ENCODE measurements at places on chromosomes 11 and 22.

GRCh38 chr11:107203656-107204055 lies 185.4 kb upstream of the GUCY1A2 start:
- no peak for DNase-seq

- DNase-seq, result no peak
Measured at GRCh38 chr22:48433647-48434046, 1394.0 kb downstream of the BRD1 start.

DNA sequence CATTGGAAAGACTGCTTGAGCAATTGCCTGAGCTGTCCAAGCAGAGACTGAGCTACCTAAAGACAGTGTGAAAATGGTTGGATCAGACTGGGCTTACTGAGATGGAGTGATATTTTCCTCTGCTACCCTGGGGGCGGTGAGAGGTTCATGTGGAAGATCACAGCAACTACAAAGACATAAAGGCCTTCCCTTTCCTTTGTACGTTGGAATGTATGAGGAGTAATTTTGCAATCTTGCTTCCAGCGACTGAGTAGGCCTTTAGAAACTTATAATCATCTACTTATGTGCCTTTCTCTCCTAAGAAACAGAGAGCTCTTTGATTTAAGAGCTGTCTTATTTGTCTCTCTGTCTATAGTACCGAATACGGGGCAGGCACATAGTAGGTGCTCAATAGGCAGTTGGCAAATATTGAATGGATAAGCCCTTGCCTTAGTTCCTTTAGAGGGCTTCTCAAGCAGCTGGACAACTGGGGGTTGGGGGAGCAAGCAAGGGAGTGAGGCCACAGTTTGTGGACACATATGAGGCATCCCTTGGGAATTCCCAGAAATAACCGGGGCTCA lies 2.4 kb upstream of the HEPACAM start:
- no peak for DNase-seq

- DNase-seq, result no peak
Measured at GRCh38 chr11:65274735-65275682, 13.2 kb downstream of the POLA2 start.

DNA sequence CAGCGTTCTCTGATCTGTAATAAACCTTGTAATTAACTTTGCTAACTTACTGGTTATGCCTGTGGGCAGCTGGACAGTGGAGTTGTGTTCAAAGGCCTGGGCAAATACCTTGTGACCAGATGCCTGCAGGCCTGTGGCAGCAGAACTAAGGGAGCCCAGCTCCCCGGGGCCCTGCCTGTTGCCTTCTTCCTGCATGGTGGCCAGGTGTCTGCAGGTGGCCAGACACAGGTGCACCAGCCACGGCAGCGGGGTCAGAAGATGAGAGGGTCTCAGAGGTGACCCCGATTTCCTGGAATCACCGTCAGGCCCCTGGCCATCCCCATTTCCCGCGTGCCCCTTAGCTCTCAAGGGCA lies 127.2 kb downstream of the OSBP2 start:
- DNase-seq, result no peak

GRCh38 chr22:36702842-36703215 lies 723 bp downstream of the CACNG2 start:
- no peak for DNase-seq

DNA sequence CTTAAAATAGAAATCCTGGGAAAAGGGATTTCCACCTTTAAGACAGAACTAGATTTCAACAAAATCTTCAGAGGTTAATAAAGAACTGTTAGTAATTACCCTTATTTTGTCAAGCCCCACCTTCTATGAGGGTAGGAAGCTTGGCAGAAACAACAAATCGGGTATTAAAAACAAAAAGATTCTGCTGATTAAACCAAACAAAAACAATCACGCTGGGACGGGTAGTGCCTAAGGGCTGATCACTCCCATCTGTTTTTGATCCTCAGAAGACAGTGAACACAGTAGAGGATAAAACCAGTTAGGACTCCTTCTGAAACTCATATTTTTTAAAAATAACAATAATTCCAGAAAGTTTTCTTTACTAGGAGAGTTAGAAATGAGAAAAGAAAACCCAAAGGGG lies 441.3 kb upstream of the API5 start:
- no peak for DNase-seq

DNA sequence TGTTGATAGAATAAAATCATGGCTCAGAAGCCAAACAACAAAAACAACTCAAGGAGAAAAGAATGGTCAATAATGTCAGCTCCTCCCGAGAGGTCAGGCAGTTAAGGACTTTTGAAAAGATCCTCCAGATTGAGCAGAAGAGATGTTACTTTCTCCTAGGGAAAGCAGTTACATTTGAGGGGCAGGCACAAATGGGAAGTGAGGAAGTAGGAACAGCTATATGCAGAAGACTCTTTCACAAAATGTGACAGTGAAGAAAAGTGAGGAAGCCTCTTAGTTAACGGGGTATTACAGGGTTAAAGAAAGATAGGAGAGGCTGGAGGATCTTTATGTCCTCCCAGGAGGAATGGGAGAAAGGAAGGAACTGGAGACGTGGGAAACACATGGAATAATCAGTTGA lies 3.4 kb downstream of the DCHS1 start:
- DNase-seq, result no peak

DNA sequence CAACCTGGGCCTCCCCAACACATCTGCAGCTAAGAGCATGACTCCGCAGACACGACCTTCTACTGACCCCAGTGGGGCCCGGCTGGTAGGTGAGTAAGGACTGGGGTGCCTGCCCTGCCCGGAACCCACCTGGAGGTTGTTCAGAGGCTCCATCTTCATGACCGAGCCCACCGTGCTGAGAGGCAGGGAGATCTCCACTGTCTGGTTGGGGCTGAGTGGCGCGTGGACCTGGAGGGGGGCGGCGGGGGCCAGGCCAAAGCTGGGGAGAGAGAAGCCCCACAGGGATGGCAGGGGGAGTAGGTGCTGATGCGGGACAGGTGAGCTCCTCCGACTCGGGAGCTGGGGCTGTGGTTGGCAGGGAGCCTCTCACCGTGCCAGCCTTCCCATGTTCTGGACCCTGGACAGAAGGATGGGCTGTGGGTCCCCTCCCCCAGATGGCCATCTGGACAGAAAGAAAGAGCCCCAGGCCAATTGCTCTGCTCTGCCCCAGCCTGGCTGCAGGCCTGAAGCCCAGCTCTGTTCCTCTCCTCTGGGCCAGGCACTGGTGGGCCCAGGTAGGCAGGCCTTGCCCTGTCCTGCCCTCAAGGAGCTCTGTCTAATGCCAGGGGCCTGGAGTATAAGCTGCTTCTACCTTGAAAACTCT lies 16.3 kb upstream of the RASL10A start:
- DNase-seq, result no peak

- no peak for DNase-seq
Measured at GRCh38 chr11:75745807-75746206, 22.8 kb upstream of the DGAT2 start.

DNA sequence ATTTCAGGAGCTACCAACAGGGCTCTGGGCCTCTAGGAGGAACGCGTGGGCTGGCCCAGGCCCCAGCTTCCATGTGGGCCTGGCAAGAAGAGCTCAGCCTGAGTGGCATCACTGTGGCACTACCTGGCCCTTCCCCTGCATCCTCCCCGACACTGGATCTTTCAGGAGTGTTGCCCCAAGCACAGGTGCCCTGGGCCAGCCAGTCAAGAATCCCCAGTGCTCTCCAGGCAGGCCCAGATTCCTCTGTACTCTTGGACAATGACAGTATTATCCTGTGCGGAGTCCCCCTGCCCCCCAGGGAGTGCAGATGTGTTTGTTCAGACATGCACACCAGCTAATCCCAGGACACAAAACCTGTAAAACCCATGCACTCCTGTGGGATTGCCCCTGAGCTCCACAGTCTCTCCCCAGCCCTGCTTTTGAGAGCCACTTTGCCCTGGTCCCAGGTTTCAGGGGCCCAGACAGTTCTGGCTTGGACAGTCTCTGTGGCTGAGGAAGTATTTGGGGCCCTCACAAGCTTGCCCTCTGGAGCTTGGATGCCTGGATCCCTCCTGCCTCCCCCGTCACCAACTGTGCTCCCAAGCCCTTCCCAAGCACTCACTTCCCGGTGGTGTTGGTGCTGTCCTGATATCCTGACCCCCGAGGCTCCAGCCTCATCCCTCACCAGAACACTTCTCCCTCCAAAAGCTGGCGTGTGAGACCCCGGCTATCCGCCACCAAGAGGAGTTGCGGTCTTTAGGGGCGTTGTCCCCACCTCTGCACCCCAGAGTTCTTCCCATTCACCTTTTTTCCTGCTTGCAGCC lies 39.9 kb downstream of the KCNC1 start:
- DNase-seq, result no peak

GRCh38 chr11:67044496-67044895 lies 12.2 kb upstream of the RHOD start:
- DNase-seq, result no peak

DNA sequence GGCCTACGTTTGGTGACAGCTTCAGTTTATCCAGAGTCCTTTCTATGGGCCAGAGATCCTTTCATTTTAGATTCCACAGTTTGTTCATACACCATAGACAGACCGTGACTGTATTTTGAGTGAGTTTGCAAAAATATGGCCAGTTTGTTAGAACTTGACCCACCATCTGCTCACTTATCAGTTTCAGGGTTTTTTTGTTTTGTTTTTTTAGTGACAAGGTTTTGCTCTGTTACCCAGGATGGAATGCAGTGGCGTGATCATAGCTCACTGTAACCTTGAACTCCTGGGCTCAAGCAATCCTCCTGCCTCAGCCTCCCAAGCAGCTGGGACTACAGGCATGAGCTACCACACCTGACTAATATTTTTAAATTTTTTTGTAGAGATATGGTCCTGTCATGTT lies 9.1 kb upstream of the CKAP5 start:
- no peak for DNase-seq

- DNase-seq, result no peak
Measured at GRCh38 chr11:73017024-73017751, 124.9 kb downstream of the FCHSD2 start.

DNA sequence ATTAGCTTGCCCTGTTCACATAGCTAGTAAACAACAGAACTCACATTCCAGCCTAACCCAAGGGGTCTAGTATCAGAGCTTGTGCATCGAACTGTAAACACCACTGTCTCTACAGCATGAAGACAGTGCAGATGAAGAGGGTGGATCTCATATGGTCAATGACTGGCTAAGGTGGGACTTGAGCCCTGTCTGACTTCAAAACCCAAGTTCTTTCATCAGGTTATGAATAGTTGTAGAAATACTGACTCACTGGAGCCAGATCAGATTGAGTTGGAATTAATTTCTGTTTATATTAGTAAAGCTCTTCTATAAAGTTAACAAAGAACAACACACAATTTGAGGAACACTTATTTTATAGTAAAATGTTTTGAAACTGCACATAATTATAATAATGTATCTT lies 161.7 kb upstream of the ARHGAP20 start:
- DNase-seq, result no peak

DNA sequence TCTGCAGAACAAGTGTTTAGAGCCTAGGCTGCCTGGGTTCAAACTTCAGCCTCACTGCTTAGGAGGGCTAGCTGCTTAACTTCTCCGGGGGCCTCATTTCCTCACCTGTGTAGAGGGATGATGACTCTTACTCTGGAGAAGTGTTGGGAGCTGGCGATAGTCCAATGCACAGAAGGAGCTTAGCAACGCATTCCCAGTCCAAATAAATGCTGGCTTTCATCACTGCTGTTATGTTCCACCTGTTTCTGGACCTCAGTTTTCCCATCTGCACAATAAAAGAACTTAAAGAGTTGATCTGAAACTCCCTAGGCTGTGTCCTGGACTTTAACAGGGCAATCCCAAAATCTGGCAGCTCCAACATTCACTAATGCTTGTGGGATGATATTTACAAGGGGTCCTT lies 337.8 kb downstream of the MIAT start:
- DNase-seq, result no peak

DNA sequence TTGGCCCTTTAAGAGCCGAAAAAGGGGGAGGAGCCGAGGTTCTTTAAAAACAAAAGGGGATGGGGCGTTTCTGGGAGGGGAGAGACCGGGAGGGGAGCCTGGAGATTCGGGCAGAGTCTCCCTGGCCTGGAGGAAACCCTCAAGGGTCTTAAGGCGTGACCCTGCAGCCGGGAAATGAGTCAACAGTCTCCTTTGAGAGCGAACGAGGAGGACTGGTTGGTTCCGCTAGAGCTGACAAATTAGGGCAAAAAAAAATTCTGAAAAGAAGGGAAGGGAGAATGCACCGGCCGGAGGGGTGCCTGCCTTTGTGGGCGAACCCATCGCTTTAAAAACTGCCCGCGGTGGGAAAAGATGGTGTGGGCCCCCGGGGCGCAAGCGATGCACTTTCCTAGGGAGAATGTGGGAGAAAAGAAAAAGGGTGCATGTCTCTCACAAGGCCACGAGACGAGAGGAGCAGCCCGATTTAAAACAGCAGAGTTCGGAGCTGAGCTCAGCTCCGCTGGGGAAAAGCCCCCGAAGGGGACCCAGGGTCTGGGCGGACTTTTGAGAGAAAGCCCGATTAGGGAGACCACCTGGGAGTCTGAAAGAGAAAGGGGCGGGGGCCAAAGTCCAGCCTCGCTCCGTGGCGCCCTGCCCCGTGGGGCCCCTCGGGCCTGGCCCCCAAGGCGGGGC lies 874 bp downstream of the ZFTA start:
- DNase-seq, result peak; percentile 40

GRCh38 chr11:100353083-100353482 lies 334.0 kb upstream of the ARHGAP42 start:
- DNase-seq, result no peak

GRCh38 chr11:69123593-69124545 lies 31.9 kb upstream of the SMIM38 start:
- peak; percentile 52 for DNase-seq

GRCh38 chr11:95999711-96000406 lies 76.0 kb upstream of the MTMR2 start:
- DNase-seq, result no peak

DNA sequence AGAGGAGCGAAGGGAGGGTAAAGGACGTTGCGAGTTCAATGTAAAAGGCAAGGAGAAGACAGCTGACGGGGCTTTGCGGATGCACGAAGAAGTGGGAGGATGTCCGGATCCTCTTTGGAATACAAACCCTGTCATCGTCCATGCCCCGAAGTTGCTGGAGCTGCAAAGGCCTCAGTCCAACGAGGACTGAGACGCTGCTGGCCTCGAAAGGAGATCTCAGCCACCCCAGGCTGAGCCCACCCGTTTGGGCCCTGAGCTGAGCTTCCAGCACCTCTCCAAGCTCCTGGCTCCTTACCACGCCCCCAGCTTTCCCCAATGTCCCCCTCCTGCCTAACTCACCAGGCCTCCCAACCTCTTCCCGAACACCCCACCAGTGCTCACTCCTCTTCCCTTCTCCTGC lies 46.1 kb upstream of the PHF21B start:
- DNase-seq, result no peak

- peak; percentile 93 for DNase-seq
Measured at GRCh38 chr11:6612213-6613041, at the start of gene TAF10. Gene TAF10 (minus strand): TSS chr11:6612216. CDS start chr11:6612189, 27 bp downstream.

- DNase-seq, result no peak
Measured at GRCh38 chr11:100419518-100419917, 267.6 kb upstream of the ARHGAP42 start.

GRCh38 chr11:14529951-14530350 lies 9.8 kb upstream of the PSMA1 start:
- DNase-seq, result no peak
